ENCODE measurements at places on chromosomes 2 and 18. TPM values are rescaled to one million over a fixed set of nuclear protein-coding genes. Genes with fewer than 3 reads are reported as not detected.

Gene ALPP
- total RNA-seq = not detected

Gene BMP10
- not detected for total RNA-seq

Gene CAPN14
- 0.42 TPM for total RNA-seq

Gene PRADC1
- 34.8 TPM for total RNA-seq

Gene CCDC74B
- total RNA-seq = 3.5 TPM

Gene DNAJC5G
- total RNA-seq = not detected

Gene ELOA2
- total RNA-seq = not detected
